Fibroblast of the conjunctiva (primary cell): ENCODE measurements at places on chromosomes 3 and 15.

DNA sequence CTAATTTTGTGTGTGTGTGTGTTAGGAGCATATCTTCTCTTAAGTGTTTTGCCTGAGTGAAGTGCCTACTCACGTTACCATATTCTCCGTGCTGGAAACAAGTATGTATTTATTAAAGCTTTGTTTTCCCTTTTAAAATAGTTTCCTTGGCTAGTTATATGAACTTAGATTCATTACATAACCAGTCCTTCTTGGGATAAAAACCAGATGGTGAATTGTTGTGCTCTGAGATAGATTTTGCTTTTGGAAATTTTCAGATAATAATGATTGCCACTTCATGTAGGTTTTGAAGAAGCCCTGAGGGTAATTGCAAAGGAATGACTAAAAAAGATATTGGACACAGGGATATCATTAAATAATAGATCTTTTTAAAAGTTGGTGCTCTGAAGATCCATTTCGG, 390.2 kb upstream of the SGO1 start:
- DNase-seq: no peak

GRCh38 chr3:130374908-130375307, 29.4 kb downstream of the COL6A5 start:
- DNase-seq: no peak

GRCh38 chr15:82393671-82394070, 35.9 kb upstream of the GOLGA6L9 start:
- DNase-seq: no peak

DNA sequence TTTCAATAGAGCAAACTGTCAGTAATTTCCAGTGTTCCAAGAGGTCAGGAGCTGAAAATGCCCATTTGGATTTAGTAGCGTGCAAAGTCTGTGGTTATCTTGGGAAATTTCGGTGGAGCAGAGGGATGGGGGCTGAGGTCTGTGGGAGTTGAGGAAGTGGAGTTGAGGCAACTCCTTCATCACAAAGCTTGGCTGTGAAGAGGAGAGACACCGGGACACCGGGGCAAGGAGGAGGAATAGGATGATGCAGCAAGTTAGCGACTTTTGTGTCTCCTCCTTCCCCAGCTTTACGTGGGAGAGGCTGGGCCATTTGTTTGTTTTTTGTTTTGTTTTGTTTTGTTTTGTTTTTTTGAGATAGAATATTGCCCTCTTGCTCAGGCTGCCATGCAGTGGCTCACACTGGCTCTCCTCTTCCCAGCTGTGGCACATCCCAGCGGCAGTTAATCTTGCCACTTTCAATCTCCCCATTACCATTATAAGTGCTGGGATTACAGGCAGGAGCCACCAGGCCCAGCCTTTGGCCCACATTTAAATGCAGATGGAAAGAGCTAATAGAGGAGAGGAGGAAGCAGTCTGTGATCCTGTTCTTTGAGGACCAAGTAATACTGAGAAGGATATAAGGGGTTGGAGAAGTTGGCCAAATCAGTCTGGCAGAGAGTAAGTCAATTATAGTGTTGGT, 47.1 kb downstream of the CRTC3 start:
- no peak for DNase-seq

GRCh38 chr3:145170121-145170520, 990.9 kb downstream of the PLOD2 start:
- DNase-seq: no peak

GRCh38 chr3:181173227-181173626, 183.7 kb upstream of the DNAJC19 start:
- no peak for DNase-seq

- DNase-seq: no peak
Measured at GRCh38 chr3:32719335-32719734, 34.3 kb downstream of the CNOT10 start.
